ENCODE measurements at places on chromosomes 11 and 22.

DNA sequence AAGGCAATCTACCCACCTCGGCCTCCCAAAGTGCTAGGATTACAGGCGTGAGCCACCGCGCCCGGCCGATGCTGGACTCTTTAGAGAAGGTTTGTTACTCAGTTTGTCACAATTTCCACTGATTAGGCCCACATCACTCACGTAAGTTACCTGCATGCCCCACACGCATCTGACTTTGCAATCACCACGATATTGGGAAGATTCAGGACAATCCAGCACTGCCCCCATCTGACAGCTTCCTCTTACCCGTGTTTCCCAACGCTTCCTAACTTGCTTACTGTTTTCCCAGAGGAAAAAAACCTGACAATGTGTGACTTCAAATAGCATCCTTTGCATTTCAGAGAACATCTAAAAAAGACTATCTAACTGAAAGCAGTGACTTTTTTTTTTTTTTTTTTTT is 21.8 kb upstream of the EIF3M start:
- no peak for DNase-seq

- peak; percentile 54 for DNase-seq
Measured at GRCh38 chr22:20117633-20118299, 740 bp upstream of the TRMT2A start.

GRCh38 chr22:20956258-20957101 is 10.6 kb upstream of the AIFM3 start:
- DNase-seq, result no peak

- DNase-seq, result no peak
Measured at GRCh38 chr11:117020287-117020686, 77.9 kb downstream of the SIK3 start.

DNA sequence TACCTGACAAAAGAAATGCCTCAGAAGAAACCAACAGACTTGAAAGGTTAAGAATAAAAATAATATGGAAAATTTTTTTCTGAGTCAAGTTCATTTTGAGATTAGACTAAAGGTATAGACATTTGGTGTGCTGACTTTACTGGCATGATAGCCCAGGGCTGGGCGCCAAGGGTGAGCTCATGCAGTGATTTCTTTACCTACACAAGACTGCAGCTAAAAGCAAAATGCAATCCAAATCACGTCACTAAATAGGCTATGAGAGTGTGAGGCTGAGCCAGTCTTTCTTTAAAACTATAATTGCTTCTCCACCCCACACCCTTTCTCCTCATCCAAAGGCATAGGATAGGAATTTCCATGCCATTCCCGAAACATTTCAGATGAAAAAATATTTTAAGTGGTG is 196.5 kb downstream of the FAM76B start:
- no peak for DNase-seq

All from GM19239 (cell line).